ENCODE measurements at places on chromosomes 1 and 21. TPM values are rescaled to one million over a fixed set of nuclear protein-coding genes. Genes with fewer than 3 reads are reported as not detected.

The DNALI1 gene
- 75.4 TPM for total RNA-seq

The CEP85 gene
- total RNA-seq, result 20.8 TPM

The TMEM269 gene
- total RNA-seq, result 0.42 TPM

The PYHIN1 gene
- total RNA-seq, result not detected

The LRRN2 gene
- total RNA-seq, result 10.7 TPM

The APOBEC4 gene
- total RNA-seq, result not detected

The KCNAB2 gene
- 5.8 TPM for total RNA-seq

The HSPA6 gene
- total RNA-seq, result 0.16 TPM

The KCNK1 gene
- 9.7 TPM for total RNA-seq

The ITPKB gene
- total RNA-seq, result 9.8 TPM

The AKR7A3 gene
- total RNA-seq, result 2.7 TPM

The TMEM240 gene
- total RNA-seq, result 5.1 TPM

The BCAN gene
- not detected for total RNA-seq

DNA sequence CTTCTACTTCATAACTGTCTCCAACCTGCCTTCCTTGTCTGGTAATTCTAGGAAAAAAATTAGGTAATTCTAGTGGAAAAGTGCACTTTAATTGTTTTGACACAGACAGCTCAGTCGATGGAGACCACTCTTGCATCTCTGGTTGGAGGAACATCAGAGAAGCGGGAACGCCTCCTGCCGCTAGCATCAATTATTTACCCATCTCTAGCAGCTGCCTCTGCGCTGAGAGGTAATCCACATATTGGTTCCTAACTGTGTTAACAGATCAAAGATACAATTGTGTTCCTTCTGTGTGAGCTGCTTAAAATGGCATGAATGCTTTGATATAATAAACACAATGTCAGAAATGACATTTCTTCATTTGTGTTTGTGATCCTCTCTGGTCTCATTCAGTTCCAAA lies 33.3 kb downstream of the C2CD2 start:
- DNase-seq, result no peak

GRCh38 chr1:9449110-9449627 lies 90.1 kb upstream of the SLC25A33 start:
- no peak for DNase-seq

DNA sequence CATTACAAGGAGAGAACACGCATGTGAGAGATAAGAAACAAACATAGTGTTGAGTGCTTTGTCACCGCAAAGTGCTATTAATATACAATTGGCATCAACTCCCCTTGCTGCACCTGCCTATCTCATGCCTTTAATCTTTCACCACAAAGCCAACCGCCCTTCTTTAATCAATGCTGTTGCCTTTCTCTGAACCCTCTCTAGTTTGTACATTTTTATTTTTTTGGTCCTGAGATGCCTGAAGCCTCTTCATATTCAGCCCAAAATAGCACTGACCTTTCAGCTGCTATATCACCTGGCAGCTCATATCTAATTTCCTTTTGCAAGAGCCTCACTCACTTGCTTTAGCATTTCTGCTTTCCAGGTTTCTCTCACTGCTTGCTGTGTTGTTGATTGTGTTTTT lies 504.7 kb downstream of the NUF2 start:
- no peak for DNase-seq

GRCh38 chr1:225882694-225883615 lies 775 bp upstream of the TMEM63A start:
- DNase-seq, result peak; percentile 37

- no peak for DNase-seq
Measured at GRCh38 chr1:226532553-226532952, 16.0 kb upstream of the STUM start.

GRCh38 chr21:44969931-44970755 lies 30.3 kb downstream of the SLX9 start:
- no peak for DNase-seq

- DNase-seq, result no peak
Measured at GRCh38 chr1:183096894-183097293, 73.7 kb downstream of the LAMC1 start.

DNA sequence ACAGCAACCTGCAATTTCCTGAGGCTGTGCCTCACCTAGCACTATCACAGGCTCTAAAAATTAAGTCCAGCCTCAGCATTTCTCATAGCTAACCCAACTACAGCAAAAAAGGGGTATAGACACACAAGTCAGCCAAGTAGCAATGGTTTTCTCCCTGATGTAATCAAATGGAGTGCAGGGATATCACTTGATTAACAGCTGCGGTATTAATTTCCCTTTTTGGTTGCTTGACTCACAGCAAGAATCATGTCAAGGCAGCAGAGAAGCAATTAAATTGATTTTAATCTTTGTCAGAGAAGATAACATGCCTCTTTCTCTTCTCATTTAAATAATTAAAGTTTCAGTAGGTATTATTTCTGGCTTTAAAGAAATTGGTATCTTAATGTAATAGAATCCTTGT lies 278.9 kb downstream of the RWDD3 start:
- DNase-seq, result no peak

- DNase-seq, result no peak
Measured at GRCh38 chr1:110647254-110647891, 27.4 kb downstream of the KCNA3 start.

DNA sequence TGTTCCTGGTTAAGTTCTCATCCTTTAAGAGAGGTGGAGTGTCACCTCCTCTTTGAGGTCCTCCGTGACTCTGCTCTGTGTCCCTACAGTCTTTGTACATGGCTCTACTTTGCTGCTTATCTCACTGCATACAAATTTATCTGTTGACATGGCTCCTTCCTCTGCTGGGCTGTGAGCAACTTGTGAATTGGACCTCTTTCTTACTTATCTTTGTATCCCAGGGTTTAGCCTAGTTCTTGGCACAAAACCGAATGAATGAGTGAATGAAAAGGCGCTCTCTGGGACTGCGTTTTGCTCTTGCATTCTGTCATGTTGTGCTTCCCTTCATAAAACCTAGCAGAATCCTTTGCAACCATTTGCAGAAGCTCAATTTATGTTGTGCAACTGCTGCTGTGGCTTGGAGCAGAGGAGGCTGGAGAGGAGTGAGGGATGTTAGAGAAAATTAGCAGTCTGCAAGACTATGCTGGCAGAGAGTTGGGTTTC lies 12.4 kb downstream of the SLC26A9 start:
- DNase-seq, result no peak

DNA sequence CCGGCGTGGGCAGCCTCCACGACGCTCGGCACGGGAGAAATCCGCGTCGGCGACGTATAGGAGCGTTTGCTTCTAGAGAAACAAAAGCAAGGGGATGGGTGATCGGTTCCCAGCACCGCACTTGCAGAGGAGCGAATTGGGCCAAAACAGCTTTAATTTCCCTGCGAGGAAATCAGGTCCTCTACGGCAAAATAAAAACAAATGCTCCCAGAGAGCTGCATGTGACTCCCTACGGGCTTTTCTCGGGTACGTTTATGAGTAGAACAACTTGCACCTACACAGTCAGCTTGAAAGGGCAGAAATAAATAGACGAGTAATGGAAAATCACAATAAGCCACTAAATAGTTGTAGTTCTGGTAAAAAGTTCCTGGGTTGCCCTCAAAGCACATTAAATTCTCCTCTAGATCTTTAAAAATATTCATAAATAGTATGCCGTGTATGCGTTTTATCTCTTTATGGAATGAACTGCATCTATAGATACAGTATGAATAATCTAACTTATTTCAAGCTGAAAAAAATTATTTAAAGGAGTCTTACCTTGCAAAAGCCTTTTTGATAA lies 1.2 kb downstream of the NHLH2 start:
- no peak for DNase-seq

DNA sequence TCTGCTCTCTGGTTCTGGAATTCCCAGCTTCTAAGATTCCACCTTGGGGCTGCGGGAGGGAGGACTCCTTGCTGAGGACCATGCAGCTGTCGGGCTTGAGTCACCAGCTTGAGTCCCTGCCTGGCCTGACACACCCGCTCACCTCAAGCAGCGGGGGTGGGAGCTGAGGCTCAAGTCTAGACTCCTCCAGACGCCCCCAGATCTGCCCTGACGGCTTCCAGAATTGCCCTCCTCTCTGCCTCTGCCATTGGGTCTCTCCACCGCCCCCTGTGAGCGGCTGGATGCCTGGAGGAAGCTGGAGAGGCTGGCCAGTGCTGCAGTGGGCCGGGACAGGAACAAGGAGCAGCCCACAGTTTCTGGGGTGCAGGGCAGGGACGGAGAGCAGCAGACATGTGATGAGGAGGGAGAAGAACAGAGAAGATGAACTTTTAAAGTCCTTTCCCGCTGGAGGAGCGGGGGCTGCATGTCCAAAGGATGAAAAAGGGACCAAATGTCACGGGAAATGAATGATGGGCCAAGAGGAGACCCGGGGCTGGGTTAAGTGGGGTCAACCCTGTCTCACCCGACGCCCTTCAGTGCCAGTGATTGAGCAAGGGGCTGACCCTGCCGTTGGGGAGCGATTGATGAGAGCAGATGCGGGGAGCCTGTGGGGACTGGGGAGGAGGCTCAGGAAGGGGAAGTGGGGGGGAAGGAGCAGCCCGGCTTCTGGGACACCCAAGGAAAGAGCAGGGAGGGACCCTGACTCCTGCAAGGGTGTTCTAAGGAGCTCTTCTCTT lies 13.5 kb downstream of the CRABP2 start:
- no peak for DNase-seq

DNA sequence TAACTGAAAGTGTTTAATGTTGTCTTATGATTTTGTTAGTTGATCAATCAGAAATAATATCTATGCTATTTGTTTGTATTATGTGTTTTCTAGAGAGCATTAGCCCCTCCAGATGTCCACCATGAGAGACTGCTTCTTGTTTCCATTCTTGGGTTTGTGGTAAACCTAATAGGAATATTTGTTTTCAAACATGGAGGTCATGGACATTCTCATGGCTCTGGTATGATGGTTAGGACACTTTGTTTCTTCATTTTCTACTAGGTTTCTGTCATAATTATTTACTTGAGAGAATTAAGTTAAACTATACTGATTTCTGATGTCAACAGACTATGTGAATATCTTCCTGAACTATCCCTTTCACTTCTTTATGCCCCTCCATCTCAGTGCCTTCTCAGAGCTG lies 16.1 kb downstream of the SLC30A7 start:
- DNase-seq, result no peak

GRCh38 chr1:161260376-161261260 lies 2.1 kb downstream of the PCP4L1 start:
- no peak for DNase-seq

DNA sequence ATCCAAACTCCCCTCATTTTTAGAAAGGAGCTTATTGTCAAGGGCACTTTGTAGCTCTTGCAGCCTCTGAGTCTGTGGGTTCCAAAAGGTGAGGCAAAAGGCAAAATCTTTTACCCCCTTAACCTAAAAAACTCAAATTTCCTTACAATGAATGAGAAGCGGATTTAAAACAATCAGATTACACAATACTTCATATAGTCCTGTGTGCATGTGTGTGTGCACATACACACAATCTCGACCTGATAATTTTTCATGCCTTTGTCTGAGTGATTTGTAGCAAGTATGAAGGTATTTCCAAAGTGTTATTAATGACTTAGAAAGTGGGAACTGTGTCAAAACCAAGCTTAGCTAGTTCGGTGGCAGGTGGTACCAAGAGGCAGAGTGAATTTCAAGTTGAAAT lies 42.9 kb downstream of the GRIK1 start:
- DNase-seq, result no peak

DNA sequence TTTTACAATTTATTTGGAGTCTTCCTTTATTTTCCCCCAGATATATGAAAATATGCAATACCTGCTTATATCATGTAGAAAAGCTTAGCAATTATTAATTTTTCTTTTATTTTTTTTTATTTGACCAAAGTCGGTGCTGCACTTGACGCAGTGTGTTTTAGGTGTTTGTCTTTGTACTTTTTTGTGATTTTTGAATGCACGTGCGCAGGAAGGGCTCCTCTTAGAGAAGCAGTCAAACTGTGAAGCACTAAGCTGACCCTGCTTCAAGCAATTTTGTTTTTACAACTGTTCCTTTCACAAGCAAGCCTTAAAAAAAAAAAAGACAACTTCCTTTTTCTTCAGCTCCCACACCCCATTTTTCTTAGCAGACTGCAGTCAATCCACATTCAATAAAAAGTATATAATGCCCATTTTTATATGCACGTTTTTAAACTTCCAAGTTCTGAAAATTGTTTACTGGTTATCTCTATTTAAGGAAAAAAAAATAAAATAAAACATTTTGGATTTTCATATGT lies 267.4 kb downstream of the TM2D1 start:
- DNase-seq, result no peak

- DNase-seq, result no peak
Measured at GRCh38 chr21:27021801-27022200, 54.9 kb upstream of the ADAMTS5 start.

DNA sequence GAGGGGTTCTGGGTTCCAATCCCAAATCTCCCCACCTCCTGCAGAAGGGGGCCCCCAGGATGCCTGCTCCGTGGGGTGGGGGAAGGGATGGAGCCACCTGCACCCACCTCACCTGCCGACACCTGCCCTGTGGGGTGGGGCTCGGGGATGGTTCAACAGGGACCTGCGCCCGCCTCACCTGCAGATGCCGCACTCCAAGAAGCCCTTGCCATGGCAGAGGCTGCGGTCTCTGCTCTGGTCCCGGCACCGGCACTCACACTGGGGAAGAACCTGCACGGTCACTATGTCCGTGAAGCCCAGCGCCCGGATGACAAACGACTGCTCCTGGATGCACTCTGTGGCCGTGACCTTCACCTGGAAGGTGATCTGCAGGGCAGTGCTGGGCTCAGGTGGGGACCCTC lies 18.1 kb upstream of the PTTG1IP start:
- DNase-seq, result no peak

DNA sequence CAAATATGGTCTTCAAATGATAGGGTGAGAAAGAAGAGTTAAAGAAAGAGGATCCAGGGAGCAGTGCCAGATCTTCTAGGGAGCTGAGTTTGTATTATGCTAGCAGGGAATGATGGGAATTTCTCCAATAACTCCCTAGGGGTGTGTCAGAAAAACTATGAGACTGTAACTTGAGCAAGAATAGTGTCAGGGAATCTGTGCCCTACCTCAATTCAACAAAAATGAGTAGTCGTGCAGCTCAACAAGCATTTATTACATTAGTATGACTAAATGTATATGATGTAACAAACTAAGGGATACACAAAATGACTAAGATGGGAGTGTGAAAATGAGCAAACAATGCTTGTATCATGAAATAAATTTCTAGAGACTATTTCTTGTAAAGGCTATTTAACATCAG lies 24.2 kb downstream of the SPAG17 start:
- no peak for DNase-seq

- no peak for DNase-seq
Measured at GRCh38 chr1:94531664-94532063, 9.9 kb downstream of the F3 start.

- DNase-seq, result no peak
Measured at GRCh38 chr1:156464335-156464734, 36.2 kb downstream of the MEF2D start.

DNA sequence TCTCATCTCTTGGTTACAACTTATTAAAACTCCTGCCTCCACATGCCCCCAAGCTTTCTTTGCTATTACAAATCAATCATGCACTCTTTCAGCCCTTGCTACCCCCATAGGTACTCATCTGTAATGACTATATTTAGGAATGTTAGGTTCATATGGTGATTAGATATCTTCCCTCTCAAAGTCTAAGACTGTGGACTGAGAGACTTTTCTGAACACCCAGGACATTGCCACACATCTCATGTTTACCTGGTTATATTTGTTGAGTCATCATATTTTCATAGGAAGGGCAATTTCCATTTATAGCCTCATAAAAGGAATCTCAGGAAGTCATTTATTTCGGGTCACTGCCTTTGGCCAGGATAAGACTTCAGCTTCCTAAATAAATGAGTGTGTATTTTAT lies 81.5 kb upstream of the LPGAT1 start:
- DNase-seq, result no peak

GRCh38 chr1:200362421-200362820 lies 47.4 kb downstream of the ZNF281 start:
- no peak for DNase-seq

Measured in progenitor cell of endocrine pancreas (in vitro differentiated cells).